Neural crest cell (in vitro differentiated cells): ENCODE measurements at places on chromosomes 3 and 15.
A peak's percentile ranks its signal among the peaks of the same experiment; 100 is the strongest.

GRCh38 chr15:89408372-89409183, 74.0 kb upstream of the POLG start:
- DNase-seq = no peak

DNA sequence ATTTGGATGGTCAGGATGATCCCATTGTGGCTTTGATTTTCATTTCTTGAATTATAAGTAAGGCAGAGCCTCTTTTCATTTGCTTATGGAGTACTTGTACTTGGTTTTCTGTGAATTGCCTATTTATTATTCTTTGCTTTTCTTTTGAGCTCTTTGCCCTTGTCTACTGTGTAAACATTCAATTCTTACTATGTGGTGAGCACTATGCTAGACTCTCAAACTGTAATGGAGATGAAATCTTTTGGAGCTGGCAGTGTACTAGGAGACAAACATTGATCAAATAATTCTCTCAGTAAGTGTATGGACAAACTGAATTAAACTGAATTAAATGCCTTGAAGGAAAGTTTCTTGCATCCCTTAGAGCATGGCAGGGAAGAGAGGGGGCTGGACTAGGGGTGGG, 87.0 kb upstream of the NR2E3 start:
- DNase-seq = no peak

DNA sequence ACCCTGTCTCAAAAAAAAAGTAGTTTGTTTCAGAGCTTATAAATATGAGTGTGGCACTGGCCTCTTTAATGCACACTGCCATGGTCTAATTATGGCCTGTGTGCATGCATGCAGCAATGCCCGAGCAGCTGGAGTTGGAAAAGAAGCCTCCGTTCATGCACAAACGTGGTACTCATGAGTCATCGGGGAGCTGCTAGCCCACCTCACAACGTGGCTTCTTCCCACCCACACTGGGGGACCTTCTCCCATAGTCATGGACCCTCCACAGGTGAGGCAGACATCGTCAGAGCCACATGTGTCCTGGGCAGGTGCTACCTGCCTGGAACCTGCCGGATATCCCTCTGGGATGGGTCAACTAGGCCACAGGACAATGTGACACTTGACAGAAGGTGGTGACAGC, 66.7 kb downstream of the ATP10A start:
- no peak for DNase-seq

- DNase-seq = no peak
Measured at GRCh38 chr3:182818296-182818978, 25.1 kb downstream of the ATP11B start.

DNA sequence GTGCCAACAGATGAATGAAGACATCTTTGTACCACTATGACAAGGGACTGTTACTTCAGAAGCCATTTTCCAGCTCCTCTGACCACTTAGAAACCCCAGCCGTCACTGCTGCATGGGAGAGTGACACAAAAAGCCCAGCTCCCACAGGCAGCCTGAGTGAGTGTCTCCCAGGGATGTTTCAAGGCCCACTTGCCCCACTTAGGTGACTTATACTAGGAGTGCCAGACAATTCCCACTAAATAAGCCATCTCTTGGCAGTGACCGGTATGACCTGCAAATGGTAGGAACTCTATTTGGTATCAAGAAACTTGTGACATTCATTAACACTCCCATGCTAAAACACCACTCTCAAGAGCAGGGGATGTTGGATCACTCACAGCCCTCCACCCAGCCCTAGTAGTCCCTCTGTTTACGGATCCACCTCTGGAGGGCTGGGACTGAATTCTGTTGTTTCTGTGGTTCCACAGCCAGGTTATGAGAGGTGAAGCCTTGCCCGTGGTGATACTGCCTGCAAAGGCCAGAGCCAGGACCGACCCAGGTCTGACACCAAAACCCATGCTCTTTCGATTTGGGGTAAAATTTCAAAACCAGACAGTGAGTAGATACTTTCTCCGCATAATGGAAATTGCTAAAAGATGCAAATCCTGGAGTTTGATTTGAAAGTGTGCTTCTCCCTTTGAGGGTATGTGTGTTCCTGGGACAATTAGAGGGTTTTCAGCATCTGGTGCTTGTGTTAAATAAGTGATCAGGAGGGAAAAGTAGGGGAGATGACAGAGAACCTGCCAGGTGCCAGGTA, 14.5 kb downstream of the RBP1 start:
- no peak for DNase-seq

DNA sequence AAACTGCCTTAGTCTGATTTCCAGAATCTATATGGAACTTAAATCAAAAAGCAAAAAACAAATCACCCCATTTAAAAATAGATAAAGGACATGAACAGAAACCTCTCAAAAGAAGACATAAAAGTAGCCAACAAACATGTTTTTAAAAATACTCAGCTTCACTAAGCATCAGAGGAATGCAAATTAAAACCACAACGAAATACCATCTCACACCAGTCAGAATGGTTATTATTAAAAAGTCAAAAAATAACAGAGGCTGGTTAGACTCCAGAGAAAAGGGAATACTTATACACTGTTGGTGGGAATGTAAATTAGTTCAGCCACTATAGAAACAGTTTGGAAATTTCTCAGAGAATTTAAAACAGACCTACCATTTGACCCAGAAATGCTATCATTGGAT, 367.9 kb downstream of the ZIC4 start:
- no peak for DNase-seq

DNA sequence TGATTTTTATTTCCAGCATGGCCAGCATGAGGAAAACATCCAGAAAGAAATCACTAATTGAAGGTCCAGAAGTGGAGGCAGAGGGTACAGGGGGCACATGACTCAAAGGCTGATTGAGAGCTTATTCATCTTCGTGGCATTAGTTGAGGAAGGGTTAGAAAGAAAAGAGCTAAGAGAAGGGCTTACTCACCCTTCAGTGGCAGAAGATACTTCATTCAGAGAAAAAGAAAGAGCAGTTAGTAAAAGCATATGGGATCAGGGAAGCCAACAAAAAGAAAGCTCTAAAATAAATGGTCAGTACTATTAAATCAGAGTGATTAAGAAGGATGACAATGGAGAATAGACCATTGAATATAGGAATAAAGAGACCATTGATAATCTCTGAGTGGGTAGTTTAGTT, 25.2 kb downstream of the GAP43 start:
- no peak for DNase-seq

DNA sequence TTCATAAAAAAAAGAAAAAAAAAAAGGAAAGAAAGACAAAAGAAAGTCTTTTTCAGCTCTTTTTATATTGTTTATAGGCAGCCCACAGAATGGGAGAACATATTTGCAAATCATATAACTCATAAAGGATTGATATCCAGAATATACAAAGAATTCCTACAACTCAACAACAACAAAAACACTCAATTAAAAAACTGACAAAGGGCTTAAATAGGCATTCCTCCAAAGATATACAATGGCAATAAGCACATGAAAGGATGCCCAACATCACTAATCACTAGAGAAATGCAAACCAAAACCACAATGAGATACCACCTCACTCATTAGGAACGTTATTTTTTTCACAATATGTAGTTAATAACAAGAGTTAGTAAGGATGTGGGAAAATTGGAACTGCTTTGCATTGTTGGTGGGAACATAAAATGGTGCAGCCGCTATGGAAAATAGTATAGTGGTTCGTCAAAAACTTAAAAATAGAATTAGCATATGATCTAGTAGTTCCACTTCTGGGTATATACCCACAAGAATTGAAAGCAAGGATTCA, 54.2 kb upstream of the CMTM8 start:
- DNase-seq = no peak

DNA sequence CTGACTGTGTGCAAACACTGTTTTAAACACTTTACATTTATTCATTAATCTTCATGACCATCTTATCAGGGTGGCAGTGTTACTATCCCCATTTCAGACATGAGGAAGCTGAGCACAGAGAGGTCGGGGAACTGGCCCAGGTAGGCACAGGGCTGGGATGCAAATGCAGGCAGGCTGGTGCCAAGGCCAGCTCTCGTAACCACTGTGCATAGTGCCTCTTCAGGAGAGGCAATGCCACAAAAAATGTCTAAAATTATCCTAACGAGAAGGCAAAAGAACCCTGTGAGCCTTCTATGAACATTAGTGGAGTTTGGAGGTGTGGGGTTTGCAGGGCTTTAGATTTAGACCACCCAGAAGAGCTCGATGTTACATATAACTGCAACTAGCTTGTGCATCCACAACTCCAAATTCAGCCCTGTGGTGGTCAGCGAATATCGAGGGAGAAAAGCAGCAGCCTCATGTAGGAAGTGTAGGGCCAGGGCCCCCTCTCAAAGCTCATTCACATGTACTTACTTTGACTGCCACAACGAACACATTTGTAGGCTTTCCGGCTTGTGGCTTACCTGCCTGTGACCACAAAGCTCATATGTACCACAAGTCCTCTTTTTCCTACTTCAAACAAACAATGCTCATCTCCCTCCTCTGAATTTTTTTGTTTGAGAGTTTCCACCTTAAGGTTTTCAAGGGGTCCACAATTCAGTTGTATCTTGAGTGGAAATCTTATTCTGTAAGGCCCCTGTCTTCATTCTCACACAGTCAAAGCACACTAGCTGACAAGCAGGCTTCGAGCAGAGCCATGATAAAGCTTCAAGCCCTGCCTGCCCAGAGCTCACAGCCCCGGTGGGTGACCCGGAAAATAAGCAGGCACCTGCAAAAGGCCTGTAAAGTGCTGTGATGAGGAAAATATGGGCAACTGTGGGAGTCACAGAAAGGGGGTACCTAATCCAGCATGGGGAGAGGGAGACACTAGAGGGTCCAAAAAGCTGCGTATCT, 722.9 kb upstream of the CFAP20DC start:
- no peak for DNase-seq

- DNase-seq = peak; percentile 48
Measured at GRCh38 chr15:51401872-51402517, 60.5 kb downstream of the GLDN start.

DNA sequence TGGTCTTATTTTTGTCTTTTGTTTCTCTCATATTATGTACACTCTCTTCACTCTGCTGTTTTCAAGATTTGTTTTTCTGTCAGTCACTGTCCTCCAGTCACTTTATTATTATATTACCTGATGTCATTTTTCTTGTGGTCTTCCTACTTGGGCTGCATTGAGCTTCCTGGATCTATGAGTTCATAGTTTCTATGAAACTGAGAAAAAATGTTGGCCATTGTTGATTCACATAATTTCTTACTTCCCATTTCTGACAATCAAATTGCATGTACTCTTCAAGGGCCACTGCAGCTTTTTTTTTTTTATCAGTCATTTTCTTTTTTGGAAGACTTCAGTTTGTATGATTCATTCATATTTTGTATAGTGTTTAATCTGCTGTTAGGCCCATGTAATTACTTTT, 1180.6 kb upstream of the GBE1 start:
- DNase-seq = no peak

- no peak for DNase-seq
Measured at GRCh38 chr3:172142864-172143451, 103.6 kb downstream of the FNDC3B start.

GRCh38 chr3:39501968-39502837, 34.7 kb downstream of the MOBP start:
- DNase-seq = no peak

DNA sequence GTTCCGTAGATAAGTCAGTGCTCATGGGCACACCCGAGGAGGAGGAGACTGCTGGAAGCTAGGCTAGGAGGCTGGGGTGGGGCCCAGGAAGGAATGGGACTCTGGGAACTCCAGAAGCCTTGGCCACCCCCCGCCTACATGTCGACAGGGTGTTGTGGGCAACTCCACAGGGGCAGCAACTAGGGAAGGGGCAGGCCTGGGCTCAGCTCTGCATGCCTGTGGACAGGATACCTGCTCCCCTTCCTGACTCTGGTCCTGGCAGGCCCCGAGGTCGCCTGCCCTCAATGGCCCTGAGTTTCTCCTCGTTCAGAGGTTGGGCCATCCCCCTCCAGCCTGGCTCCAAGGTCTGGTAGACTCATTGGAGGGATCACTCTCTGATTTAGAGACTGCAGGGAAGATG, 138.9 kb upstream of the LINGO1 start:
- DNase-seq = no peak

DNA sequence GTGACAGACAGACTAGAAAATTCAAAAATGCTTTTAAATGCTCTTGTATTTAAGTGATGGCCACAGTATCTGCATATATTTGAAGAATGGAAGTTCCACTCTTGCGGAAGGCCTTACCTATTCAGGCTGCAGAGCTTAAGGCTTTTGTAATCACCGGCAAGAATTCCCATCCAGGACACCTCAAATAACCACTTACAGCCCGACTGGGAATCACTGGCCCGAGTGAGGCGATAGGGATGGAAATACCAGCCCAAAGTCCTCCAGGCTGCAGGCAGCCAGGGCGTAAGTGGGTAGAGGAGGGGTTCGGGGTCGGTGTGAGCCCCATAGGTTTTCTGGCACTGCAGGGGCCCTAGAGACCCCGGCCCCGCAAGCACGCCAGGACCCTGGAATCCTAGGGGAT, 9.5 kb downstream of the CMTM7 start:
- DNase-seq = no peak

- DNase-seq = no peak
Measured at GRCh38 chr3:146818866-146819265, 213.7 kb upstream of the PLSCR5 start.

DNA sequence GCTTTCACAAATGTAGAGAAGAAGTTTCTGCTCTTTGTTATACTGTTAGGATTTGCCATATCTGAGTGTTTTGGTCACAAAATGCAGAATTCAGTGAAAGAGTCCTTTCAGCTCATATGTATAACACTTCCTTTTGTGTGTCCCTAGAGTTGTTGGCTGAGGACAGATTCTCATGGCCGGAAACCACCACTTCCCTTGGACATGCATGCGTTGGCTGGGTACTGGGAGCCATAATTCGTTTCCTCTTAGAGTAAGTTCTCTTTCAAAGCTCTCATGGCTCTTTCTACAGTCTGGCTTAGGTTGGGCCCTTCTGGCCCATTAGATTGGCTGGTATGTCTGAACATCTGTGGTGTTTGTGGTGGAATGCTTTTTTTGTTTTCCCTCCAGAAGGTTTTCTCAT, 298.5 kb downstream of the DIPK2A start:
- DNase-seq = no peak

DNA sequence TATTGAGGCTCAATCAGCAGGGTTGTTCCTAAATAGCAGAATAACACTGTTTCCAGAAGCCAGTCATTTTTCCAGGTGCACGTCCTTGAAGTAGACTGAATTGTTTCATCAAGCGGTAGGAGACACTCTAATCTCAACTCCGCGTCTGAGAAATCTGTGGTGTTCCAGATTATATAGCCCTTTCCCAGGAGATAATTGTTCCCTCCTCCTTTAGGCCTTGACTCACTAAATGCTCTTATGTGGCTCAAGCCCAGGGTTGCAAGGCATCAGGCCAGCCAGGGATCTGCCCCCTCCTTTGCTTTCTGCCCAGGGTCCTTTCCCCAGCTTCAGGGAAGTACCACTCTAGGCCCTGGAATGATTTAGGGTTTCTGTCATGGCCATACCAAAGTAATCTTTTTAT, 5.7 kb upstream of the HLTF start:
- DNase-seq = no peak

- DNase-seq = no peak
Measured at GRCh38 chr3:52831500-52832301, 1.2 kb upstream of the ITIH4 start.
